Daoy (cell line): ENCODE measurements at places on chromosomes 16 and 17. TPM values are rescaled to one million over a fixed set of nuclear protein-coding genes. Genes with fewer than 3 reads are reported as not detected.

ADORA2B gene
- total RNA-seq, result 37.1 and 48.8 TPM in 2 replicates

CACNB1 gene
- total RNA-seq, result 0.89 and 1.0 TPM in 2 replicates

TMEM106A gene
- total RNA-seq, result 1.8 and 3.8 TPM in 2 replicates

CYGB gene
- 8.3 and 16.0 TPM in 2 replicates for total RNA-seq

C16orf74 gene
- 14.1 and 17.8 TPM in 2 replicates for total RNA-seq

ATAD5 gene
- total RNA-seq, result 9.7 and 11.0 TPM in 2 replicates

HOXB9 gene
- 4.7 and 10.6 TPM in 2 replicates for total RNA-seq

NPIPA5 gene
- total RNA-seq, result not detected in 2 replicates

ZNF385C gene
- 0.34 and 0.63 TPM in 2 replicates for total RNA-seq

CD300LB gene
- not detected in 2 replicates for total RNA-seq

ABCC12 gene
- not detected in 2 replicates for total RNA-seq

PRSS53 gene
- 0.39 and 1.2 TPM in 2 replicates for total RNA-seq

CES3 gene
- total RNA-seq, result 0.29 TPM in 1 of 2 replicates, not detected in the other

ASGR1 gene
- 0.29 and 1.2 TPM in 2 replicates for total RNA-seq

KCNH4 gene
- total RNA-seq, result under 0.01 TPM in 1 of 2 replicates, not detected in the other

TBC1D3 gene
- 0.69 and 1.1 TPM in 2 replicates for total RNA-seq

GAS2L2 gene
- total RNA-seq, result not detected in 2 replicates

CCL23 gene
- total RNA-seq, result not detected in 2 replicates

GCSH gene
- 32.1 and 38.2 TPM in 2 replicates for total RNA-seq

ZSCAN10 gene
- not detected in 2 replicates for total RNA-seq

TMC7 gene
- 1.3 and 1.9 TPM in 2 replicates for total RNA-seq

CHD9NB gene
- total RNA-seq, result 0.17 TPM in 1 of 2 replicates, not detected in the other

KRT31 gene
- total RNA-seq, result not detected in 2 replicates

DUS1L gene
- total RNA-seq, result 82.5 and 99.0 TPM in 2 replicates

DOC2B gene
- total RNA-seq, result 3.7 and 8.5 TPM in 2 replicates

ZNF423 gene
- total RNA-seq, result 2.0 and 3.7 TPM in 2 replicates

TAC4 gene
- not detected in 2 replicates for total RNA-seq

MT3 gene
- total RNA-seq, result not detected in 2 replicates

TK1 gene
- total RNA-seq, result 111 and 130 TPM in 2 replicates

NPIPA3 gene
- 0.24 TPM in 1 of 2 replicates, not detected in the other for total RNA-seq

QPRT gene
- total RNA-seq, result 0.11 TPM in 1 of 2 replicates, not detected in the other

CCDC78 gene
- 0.23 and 0.24 TPM in 2 replicates for total RNA-seq

STXBP4 gene
- total RNA-seq, result 9.4 and 19.5 TPM in 2 replicates

RFFL gene
- total RNA-seq, result 16.8 and 17.0 TPM in 2 replicates

DBNDD1 gene
- total RNA-seq, result 2.6 and 3.0 TPM in 2 replicates

HS3ST2 gene
- total RNA-seq, result not detected in 2 replicates
